ENCODE measurements at places on chromosomes 6 and 20.

- DNase-seq, result no peak
Observed at GRCh38 chr20:44656448-44656847, 4.9 kb upstream of the ADA start.

DNA sequence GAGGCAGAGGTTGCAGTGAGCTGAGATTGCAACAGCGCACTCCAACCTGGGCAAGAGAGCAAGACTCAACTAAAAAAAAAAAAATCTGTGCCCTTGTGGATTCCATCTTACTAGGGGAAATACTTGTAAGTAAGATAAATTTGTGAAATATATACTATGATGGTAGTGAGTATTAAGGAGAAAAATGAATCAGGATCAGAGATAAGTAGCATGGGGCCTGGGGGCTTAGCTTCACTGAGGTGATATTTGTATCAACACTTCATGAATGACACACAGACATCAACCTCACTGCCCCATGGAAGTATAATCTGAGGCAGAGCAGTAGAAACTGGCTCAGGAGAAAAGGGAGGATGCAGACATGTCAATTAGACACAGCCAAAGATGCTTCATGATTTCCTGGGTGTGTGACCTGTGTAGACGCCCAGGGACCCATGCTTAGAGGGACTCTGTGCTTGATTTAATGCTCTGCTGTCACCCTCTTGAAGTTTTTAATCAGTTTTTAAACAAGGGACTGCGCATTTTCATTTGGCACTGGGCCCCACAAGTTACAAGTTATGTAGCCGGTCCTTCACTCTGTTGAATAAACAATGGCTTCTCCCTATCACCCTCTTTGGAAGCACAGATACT, 41.9 kb downstream of the PCNA start:
- DNase-seq, result no peak

- peak; percentile 82 for DNase-seq
Observed at GRCh38 chr20:59074456-59074855, 31.9 kb upstream of the PRELID3B start.

- no peak for DNase-seq
Observed at GRCh38 chr6:34673064-34673463, 23.5 kb downstream of the ILRUN start.

- DNase-seq, result no peak
Observed at GRCh38 chr6:153099636-153100035, 31.4 kb downstream of the RGS17 start.

- no peak for DNase-seq
Observed at GRCh38 chr20:64130876-64131275, 23.5 kb upstream of the NPBWR2 start.

DNA sequence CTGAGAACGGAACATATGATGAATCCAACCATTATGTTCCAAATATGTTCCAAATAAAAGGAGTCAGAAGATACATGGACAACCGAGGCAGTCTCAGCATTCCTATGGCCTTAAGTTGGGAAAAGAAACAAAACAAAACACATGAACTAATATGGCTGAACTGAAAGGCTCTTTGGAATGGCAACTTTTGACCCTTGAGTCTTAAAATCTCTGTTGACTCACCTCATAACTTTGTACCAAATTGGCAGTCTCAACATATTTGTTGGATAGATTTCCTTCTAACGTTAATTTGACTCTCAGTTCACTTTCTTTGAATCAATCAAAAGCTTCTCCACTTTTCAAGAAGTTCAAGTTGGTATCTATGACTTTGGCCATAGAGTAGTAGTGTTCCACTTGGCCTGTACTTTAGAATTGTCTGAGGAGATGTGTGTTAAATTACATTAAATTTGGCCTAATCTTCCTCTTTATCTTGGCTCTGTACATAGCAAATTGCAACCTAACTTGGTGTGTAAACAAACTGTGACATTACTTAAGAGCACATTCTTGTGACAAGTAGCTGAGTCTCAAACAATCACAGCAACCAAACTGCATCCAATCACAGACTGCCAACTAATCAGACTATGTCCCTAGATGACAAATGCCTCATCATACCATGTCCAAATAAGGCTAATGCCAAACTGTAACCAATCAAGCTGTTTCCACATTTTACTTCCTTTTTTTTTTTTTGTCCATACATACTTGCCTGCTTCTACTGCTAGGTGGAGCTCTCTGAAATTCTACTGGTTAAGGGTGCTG, 208.8 kb downstream of the BMP2 start:
- no peak for DNase-seq

- peak; percentile 58 for DNase-seq
Observed at GRCh38 chr20:37336369-37337207, 9.4 kb upstream of the SRC start.

- no peak for DNase-seq
Observed at GRCh38 chr6:47992809-47993208, 118.2 kb downstream of the PTCHD4 start.

DNA sequence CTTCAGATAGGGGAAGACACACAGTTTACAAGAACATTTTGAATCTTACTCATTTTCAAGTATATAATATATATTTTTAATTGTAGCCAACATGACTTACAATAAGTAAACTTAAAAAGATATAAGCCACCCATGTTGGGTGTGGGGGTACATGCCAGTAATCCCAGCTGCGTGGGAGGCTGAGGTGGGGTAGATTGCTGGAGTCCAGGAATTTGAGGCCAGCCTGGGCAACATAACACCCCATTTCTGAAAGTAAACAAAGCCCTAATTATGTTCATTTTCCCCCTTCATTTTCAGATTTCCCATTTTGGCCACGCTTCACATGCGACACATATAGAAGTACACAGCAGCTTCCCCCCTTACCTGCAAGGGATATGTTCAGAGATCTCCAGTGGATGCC, 30.5 kb downstream of the SERPINB6 start:
- DNase-seq, result peak; percentile 12

DNA sequence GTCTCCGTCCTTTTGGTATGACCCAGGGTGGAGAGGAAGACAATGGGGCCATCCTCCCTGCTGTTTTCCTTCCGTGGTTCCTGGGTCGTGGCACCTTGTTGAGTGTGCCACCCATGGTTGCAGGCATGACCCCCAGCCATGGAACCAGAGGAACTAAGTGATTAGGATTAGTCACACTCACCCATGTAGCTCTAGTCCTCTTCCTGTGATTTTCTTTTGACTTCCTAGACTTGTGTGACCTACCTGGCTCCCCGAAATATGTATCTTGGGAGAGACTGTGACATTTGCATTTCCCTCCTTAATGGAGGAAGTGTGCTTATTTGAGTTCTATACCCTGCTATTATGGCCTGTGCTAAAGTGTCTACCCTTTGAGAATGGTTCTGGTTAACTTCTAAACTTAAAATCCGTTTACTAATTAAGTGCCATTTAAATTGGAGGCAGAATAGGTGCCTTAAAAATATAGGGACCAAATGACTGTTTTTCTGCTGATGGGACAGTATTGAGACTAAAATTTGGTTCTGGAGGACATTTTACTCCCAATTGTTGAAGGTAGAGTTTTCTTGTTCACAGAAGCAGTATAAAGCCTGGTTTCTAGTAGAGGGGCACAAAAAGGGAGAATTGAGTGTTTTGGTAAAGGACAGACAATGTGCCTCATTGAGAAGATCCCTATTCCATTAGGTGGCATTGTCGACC, 545.6 kb downstream of the HDGFL1 start:
- DNase-seq, result no peak

- no peak for DNase-seq
Observed at GRCh38 chr6:6890400-6890858, 217.3 kb upstream of the RREB1 start.

DNA sequence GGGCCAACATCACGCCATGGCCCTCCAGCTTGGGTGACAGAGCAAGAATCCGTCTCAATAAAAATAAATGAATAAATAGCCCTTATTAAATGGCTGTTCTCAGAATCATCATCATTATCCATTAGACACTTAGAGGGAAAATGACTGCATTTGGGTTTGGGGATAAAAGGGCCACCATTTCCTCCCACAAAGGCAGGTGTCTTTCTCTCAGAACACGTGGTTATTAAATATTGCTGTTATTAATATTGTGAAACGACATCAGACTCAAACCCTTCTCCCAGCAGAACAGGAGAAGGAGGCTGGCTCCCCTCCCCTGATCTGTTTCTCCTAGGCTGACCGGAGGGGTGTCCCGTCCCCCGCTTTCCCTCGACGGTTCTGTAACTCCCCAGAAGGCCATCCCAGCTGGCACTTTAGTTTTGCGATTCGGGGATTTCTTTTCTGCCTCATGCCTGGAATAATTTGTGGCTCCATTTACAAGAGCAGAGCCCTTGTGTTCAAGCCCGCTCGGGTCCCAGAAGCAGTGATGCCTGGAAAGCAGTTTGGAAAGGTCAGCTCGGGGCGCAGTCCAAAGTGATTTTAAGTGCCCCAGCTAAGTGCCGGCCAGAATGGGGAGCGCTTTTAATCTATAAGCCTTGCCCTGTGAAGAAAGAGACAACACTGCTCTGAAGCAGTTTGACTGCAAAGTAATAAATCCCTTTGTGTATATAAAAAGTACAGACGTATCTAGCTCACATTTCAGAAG, 41.9 kb downstream of the EYA2 start:
- no peak for DNase-seq

- no peak for DNase-seq
Observed at GRCh38 chr6:159973406-159973805, 4.5 kb downstream of the IGF2R start.

DNA sequence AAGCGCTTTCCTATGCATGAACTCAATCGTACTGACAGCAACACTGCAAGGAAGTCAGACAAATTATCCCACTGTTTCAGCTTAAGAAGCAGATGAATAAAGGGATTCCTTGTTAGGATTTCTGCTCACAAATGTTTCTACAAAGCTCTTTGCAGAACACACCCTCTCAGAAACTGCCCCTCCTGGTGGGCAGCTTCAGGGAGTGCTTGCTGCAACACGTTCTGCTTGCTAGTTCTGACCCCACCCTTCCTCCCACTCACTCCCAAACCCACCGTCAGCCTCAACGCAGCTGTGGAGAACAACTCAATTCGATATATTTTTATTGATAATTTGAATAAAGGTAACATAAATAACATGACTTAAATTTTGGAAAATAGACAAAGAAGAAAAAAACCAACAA, 250.8 kb upstream of the PRDM1 start:
- peak; percentile 7 for DNase-seq

- peak; percentile 21 for DNase-seq
Observed at GRCh38 chr6:133184798-133185372, 56.3 kb upstream of the EYA4 start.

DNA sequence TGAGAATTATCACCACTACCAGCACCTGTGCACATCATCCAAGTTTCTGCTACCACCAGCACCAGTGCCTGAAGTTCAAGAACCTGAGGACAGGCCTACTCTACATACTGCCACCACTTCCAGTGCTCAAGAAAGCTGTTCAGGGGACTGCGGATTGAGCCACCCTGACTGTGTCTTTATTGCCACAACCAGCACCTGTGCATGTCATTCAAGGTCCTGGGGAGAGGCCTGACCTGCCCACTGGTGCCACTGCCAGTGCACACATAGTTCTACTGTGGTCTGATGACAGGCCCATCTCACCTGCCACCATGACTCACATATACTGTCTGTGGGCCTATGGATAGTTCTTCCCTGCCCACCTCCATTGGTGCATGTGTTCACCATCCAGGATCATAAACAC, 559.4 kb downstream of the COL12A1 start:
- DNase-seq, result no peak

DNA sequence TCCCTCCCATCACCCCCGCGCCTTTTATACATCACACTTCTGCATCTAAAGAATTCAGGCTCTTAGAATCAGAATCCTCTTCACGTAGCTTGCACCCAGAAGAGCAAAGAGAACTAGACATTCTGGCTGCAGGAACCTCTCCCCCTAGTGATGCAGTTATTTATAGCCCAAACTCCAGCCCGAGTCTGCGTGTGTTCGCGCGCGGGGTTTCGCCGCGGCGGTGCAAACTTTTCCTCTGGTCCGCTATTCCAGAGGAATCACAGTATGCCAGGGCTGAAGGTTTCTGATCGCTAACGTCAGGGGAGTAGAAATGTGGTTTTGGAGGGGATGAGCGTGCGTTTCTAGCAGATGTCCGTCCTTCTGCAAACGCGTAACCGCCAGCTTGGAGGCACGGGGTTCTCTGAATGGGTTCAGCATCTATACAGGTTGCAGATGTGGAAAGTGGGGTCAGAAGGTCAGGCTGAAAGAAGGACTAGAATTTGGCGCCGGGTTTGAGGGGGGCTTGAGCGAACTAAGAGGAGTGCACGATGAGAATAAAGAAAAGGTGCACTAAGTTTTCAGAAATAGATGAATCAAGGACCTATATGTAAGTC, 1.8 kb downstream of the EPHA7 start:
- peak; percentile 29 for DNase-seq

GRCh38 chr6:37160922-37161778, 8.8 kb upstream of the PIM1 start:
- DNase-seq, result no peak

DNA sequence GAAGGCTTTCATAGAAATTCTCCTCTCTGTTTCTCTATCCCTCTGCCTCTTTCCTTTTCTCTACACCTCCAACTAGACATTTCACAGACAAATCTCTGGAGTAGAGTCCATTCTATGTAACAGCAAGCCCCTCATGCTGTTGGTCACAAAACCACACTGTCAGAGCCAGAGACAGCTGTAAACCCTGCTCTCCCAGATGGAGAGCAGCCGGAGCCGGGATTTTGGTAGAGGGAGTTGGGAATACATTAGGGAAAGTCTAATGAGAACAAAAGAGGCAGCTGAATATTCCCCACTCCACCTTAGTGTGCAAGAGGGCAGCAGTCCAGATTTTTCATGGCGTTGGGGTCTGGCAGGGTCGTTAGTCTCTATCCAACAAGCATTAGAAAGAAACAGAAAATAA, 68.3 kb upstream of the EDN1 start:
- DNase-seq, result no peak

DNA sequence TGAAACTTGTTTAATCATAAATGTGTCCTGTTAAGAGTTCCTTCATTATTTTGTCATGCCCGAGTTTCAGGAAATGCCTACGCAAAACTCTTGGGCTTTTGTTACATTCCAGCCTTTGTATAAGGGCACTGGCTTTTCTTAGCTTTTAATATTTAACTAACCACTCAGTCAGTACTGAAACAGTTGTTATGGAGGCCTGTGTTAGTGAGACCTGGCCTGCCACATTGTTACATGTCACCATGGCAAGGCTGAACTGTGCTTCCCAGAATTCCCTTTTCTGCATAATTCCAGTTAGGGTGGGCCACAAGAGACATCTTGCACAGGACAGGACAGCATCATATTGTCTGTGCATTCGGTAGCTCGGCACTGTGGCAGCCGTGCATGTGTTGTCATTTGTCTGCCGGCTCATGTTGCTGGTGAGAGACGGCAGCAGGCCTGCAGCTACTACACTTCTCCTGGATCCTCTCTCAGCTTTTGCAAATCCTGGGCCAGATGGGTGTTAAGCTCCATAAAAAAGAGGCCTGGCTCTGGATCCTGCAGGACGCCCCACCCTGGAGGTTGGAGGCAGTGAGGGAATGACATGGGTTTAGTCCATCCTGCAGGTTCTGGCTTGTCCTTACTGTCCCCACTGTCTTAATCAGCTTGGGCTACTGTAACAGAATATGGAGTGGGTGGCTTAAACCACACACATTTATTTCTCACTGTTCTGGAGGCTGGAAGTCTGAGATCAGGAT, 128.8 kb upstream of the DTNBP1 start:
- no peak for DNase-seq

- peak; percentile 38 for DNase-seq
Observed at GRCh38 chr6:140105857-140106256, 731.4 kb upstream of the CITED2 start.
